ENCODE measurements at places on chromosomes 3 and 15.

- DNase-seq = no peak
Measured at GRCh38 chr3:10816019-10816862, at the start of gene SLC6A11. SLC6A11 (plus strand) TSS chr3:10816228; CDS start chr3:10816266, 38 bp downstream.

GRCh38 chr3:42608581-42608980 lies 8.1 kb downstream of the NKTR start:
- no peak for DNase-seq

- DNase-seq = no peak
Measured at GRCh38 chr3:100263583-100263982, 2.8 kb downstream of the TBC1D23 start.

- DNase-seq = no peak
Measured at GRCh38 chr3:20225769-20226168, 39.8 kb upstream of the SGO1 start.

- no peak for DNase-seq
Measured at GRCh38 chr3:115280506-115280905, 133.4 kb upstream of the ZBTB20 start.

DNA sequence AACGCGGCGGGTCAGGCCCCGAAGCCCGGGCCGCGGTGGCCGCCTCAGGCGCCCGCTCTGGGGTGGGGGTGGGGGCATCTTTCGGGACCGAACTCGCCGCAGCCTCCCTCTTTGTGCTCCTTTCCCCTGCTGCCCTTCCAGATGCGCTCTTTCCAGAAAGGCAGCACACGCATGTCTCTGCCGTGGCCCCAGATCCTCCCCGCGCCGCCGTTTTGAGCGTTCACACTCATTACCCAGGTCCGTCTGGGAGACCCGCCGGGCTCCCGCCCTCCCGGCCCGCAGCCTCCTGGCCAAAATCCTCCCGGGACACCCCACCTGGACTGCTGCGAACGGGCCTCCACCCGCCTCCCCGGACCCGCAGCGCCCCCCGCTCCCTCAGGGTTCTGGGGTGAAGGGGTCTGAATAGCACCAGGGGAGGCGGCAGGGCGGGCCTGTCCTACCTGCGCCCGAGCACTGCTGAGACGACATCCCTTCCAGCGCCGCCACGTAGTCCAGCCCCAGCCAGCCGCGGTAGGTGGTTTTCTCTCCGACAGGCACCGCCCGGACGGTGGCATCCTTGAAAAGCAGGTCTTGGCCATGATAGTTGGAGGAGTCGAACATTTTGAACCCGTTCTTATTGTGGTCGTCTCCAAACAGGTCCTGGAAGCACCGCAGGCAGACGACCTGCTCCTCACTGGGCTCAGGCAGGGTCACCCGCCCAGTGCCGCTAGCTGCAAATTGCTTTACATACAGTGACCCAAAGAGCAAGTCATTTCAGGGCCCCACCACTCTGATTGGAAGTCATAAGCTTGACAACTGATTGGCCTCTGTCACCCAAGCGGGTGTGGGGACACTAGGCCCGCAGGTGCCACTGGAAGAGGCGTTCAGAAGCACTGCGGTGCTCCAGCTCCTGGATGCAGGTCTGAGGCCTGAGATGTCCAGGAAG lies 25.9 kb downstream of the MELTF start:
- DNase-seq = peak; percentile 73

GRCh38 chr3:195549931-195550519 lies 6.9 kb upstream of the PPP1R2 start:
- no peak for DNase-seq

DNA sequence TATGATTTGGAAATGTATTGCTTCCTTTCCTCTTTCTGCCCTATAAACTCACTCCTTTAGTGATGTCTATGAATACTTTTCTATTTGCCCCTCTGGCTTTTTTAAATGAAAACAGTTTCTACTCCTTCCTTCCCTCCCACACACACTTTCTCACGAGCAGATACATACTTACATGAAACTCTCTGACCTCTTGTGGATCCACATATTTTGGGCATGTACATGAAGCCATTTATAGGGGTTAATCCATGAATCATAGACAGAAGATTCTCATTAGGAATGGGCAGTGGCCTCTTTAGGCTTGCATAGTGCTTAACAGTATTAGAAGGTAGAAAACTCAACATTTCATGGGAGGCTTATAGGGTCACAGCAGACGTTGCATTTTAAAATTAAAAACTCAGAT lies 24.8 kb downstream of the ANAPC13 start:
- no peak for DNase-seq

GRCh38 chr3:197501879-197502620 lies 53.7 kb downstream of the BDH1 start:
- DNase-seq = peak; percentile 87

DNA sequence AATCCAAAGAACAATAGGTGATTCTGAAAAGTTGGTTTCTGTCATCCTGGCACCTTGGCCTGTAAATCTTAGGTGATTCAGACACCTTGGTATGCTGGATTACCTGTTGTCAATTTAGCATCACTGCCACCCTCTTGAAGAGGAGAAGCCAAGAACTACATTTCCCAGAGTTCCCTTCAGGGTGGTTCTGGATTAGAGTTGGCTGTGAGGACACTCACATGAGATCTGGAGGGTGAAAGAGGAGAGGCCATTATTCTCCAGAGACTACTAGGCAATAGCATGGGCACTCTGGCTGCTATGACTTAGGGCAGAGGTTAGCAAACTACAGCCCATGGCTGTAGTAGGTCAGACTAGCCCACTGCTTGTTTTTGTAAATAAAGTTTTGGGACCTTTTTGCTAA lies 41.7 kb upstream of the CORO2B start:
- DNase-seq = no peak

Measured in GM19239 (cell line).